ENCODE measurements at places on chromosomes 7 and 10. TPM values are rescaled to one million over a fixed set of nuclear protein-coding genes. Genes with fewer than 3 reads are reported as not detected.

- DNase-seq, result no peak
Observed at GRCh38 chr7:11332186-11332864, 358.7 kb downstream of the PHF14 start.

PNLIPRP1 gene
- total RNA-seq, result 0.95 TPM

GRCh38 chr7:99404977-99405320, 3.4 kb downstream of the PDAP1 start:
- DNase-seq, result no peak

GRCh38 chr10:132616170-132616995, 78.8 kb downstream of the INPP5A start:
- no peak for DNase-seq

- DNase-seq, result no peak
Observed at GRCh38 chr7:36668080-36668479, 56.2 kb downstream of the AOAH start.

DNA sequence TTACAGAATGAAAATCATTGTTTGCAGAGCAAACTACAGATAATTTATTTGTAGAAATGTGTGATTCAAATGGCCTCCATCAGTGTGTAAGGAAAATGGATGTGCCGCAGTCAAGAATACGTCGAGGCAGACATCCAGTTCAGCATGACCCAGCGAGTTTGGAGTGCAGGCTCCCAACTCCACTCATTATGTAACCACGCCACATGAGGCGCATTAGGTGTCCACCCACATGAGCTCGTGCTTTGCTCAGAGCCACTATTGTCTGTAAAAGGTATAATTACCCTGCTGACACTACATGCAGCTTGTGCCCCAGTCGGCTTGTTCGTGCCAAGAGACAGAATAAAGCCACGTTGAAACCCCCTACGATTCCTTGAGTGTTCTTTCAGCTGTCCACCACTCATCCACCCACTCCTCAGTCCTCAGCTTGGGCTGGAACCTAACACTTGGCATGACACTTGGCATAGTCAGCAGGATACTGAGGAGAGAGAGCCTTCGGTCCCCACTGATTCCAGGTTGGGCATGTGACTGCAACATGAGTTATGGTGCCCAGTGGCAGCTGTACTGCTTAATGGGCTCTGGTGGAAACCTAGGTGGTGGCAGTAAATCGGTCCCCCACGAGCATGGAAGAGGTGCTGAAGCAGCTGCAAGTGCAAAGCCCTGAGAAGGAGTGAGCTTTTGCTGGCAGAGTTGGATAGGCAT, 102.7 kb downstream of the BICC1 start:
- no peak for DNase-seq

- no peak for DNase-seq
Observed at GRCh38 chr10:115879372-115880089, 393.5 kb downstream of the GFRA1 start.

MDFIC gene
- 7.3 TPM for total RNA-seq

DNA sequence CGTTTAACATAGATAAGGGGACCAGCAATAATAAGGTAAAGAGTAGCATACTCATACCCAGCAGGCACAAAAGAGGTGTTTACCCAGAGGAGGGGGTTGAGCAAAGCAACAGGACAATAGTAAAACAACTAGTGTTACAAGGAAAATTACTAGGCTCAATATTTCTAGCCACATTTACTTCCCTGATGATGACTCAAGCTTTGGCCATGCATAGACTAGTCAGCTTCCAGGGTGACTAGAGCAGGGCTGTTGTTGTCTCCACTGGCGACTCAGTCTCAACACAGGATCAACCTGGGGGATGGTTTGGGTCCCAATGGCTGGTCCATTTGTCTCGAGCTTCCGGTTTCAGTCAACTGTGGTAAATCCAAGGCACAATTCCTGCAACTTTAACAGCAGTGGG, 217.7 kb upstream of the KCND2 start:
- DNase-seq, result no peak

- no peak for DNase-seq
Observed at GRCh38 chr10:70509757-70510147, 31.2 kb downstream of the PALD1 start.

PRDX3 gene
- total RNA-seq, result 235 TPM

CPA2 gene
- total RNA-seq, result 0.87 TPM

DNA sequence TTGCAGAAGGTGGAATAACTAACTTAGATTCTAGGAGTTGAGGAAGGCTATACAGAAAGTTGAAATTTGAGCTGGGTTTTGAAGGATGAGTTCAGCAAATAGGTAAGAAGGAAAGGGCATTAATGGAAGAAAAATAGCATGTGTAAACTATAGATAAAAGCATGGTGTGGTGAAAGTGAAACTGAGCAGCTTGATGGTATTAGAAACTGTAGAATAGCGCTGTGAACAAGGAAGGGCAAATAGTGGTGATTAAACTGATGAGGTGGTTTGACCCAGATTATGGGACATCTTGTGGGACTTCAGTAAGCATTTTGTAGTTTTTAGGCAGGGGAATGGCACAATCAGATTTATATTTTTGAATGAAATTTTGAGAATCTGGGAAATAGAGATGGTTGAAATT, 90.5 kb downstream of the EXOC6 start:
- DNase-seq, result no peak

ANKRD30A gene
- not detected for total RNA-seq

AKR1C2 gene
- 0.33 TPM for total RNA-seq

- no peak for DNase-seq
Observed at GRCh38 chr7:80154656-80155333, 20.2 kb downstream of the GNAI1 start.

FAM237B gene
- not detected for total RNA-seq
